ENCODE measurements at places on chromosomes 6 and 20.

DNA sequence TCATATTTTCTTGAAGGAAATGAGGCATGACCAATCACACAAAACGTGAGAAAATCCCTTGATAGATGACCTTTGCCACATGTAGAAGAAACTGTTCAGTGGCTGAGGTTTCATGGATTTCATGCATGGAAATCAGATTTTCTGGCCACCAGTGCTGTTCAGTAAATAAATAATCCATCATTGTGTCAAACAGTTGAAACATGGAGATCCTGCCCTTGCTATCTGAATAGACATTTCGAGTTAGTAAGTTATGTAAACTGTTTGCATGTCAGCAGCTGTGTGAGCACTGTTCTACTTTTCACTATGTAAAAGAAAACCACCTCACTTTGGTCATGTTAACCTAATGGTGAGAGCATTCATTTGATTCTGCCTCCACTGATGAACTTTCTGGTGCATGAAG lies 793.9 kb upstream of the EPHA7 start:
- DNase-seq = no peak

- DNase-seq = no peak
Measured at GRCh38 chr20:31837896-31838397, 7.5 kb downstream of the FOXS1 start.

DNA sequence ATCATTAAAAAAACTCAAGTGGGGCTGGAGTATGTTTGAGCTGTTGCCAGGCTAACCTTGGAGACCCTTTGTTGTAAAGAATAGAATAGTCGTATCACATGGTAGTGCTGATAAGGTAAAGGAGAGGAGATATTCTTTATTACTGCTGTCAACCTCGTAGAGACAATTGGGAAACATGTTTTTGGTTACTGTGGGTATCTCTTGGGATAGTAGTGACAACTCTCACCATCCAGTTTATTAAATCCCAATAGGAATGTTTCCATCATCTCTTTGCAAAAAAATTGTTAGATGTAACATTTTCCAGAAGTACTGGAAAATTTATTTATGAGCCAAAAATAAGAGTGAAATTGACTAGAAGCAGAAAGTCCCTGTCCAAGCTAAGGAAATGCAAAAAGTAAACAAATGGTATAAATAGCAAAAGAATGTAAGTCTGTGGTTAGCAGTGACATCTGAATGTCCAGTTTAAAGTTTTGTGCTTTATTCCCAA lies 829.3 kb upstream of the CITED2 start:
- DNase-seq = no peak

DNA sequence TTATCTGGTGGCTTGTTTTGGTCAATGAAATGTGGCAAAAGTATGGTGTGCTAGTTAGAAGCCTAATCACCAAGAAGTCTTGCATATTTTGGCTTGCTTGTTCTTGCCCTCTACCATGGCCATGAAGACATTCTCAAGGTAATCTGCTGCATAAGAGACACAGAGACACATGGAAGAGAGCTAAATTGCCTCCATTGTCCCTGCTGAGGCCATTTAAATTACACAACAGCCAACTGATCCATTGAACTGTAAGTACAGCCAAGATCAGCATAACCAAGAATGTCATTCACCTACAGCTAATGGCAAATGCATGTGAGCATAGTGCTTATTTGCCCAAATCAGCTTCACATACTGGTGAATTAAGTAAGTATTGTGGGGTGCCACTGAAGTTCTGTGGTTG lies 603.8 kb downstream of the FRK start:
- no peak for DNase-seq

DNA sequence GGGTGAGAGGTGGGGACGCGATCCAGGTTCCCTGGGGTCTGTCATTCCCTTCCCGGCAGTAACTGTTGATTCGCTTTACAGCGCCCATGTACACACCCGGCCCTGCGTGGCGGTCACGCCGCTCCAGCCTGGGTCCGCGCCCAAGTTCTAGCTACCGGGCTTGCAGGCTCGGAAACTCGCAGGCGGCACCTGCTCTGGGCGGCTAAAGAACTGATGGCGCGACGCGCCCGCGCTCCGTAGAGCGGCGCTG lies 1.4 kb upstream of the POU3F2 start:
- DNase-seq = no peak

DNA sequence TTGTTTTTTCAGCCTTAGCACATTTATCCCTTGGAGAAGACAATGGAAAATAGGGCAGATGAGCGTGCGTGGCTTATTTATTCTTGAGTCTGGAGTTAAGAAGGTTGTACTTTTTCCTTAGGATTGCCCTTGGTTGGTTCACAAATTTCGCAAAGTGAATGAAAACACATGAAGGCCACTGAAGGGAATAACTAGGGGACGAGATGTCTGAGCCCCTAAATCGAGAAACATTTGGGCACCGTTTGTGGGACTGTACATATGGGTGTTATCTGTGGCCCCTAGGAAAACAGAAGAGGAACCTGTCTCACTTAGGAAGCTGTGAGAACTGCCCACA lies 19.4 kb upstream of the TRIM27 start:
- no peak for DNase-seq

- DNase-seq = no peak
Measured at GRCh38 chr6:36318690-36319435, 17.8 kb downstream of the BNIP5 start.

DNA sequence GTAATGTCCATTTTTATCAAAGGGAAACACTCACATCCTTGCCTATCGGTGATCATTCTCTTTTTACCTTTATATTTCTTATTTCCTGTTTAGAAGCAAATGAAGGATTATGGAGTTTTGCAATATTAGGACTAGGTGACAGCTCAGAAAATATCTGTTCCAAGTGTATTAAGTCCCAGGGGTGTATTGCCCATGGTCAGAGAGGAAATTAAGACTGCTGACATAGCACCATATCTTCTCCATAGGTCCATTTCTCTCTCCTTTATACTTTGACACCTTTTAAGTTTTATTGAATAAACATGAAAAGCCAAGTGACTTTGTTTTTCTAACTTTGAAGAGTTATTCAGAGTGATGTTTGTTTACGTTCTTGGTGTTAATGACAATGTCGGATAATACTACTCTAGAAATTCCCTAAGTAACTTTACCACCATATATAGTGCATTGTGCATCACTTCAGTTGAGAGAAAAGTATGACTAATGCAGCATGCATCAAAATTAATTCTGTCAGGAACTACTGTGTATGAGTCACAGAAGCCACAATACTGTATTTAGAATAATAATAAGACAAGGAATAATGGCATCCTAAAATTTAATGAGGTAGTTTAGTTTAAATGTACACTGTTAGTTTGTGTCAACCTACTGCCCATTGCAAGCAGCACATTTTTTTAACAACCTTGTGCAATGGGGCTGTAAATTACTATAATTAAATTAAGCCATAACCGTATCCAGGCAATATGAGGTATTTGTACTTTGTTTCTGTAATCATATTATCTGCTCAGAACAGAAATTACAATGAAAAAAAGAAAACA lies 474.4 kb upstream of the RNF217 start:
- DNase-seq = no peak

- DNase-seq = no peak
Measured at GRCh38 chr20:13486694-13487093, 152.0 kb downstream of the TASP1 start.

GRCh38 chr20:25085756-25086495 lies 4.0 kb upstream of the VSX1 start:
- DNase-seq = no peak

DNA sequence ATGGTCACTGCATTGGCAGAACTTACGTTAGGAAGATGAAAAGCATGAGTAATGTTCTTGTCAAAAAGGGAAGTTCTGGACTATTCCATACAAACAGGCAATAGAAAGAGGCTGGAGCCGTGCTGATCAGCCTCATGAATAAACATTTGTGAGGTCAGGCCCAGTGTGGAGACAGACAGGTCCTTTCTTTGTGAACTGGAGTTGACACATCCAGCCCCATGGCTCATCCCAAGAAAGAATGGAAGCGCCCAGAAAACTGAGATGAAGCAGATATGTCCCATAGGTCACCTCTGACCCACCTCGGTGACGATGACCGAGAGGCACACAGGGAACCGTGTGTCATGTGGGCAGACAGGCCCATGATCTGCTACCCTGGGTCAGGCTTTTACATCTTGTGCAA lies 276.0 kb upstream of the SGK1 start:
- DNase-seq = no peak

GRCh38 chr6:163732479-163732878 lies 318.0 kb downstream of the QKI start:
- no peak for DNase-seq

DNA sequence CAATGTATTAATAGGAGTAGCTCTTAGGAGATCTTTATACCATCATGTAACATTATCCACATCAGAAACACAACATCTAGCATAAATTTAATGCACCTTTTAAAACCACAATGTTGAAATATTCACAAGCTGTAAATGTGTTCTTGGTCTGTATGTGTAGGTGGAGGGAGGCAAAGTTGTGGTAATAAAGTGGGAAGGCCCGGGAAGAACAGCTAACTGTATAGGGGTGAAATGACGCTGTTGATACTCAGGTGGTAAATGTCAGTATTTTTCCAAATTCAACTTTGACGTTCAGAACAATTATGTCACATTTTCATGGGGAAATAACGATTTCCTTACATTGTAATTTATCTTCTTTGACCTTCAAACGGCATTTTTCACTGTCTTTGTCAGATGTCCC lies 146.0 kb upstream of the STMND1 start:
- DNase-seq = no peak

DNA sequence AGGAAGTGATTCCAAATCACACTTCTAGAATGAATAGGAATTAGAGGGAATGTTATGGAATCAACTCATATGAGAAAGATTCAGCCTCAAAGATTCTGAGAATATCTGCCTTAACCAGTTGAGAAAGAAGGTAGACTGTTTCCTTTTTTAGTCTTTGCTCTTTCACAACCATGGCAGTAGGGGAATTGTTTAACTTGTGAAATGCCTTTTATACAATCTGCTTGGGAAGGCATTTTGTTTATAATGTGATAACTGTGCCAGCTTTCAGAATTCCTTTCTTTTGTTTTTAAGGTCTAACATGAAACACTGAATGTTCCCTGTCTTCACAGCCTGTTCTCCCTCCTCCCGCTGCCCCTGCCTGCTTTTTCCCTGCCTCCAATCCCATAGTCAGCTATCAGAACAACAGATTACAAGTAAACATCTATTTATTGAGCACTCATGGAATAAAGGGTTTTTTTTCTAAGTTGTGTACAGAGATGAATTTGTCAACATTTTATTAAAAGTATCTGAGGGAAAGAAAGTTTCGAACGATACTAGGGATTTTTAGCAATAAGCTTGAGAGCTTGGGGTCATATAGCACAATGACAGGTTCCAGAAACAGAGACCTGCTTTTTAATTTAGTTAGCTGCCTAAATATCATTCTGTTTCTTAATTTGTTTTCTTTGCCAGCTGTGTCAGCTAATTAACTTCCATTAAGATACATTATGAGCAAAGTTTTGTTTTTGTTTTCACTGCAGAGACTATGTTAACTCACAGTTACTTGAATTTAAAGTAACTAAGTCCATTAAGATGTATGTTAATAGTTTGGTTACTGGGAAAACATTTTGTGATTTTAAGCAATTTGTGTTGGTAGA lies 28.3 kb upstream of the FBXO30 start:
- no peak for DNase-seq

DNA sequence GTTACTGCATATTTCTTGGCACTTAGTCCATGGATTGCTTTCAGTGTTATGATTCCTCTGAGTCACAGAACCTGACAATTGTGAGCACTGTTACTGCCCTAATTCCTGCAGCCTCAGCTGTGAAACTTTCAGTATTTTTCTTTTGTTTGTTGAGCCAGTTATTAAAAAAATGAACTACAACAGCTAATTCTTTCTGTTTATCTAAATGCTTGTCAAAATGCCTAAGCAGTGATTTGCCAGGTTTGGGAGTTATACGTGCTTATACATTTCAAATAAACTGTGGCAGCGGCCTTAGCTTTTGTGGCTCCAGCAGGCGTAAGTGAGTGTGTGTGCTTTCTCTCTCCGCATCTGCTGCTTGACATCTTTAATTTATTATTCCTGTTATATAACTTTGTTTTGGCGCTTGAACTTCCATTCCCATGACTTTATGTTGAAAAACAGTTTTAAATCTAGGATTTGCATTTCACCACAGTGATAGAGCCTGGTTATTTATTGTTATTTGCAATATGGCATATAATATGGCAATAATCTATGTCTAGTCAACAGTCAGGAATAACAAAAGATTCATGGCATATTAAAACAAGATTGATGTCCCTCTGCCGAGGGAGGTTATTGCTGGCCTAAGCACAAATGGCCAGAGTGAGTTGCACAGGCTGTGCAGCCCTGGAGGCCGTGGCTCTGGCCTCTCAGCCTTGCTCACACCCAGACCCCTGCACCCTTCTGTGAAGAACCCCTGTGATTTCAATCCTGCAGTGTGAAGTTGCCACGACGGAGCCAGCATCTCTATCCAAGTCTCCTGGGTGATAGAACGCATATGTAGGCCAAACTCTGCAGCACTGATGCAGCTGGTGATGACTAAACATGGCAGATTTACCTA lies 303.4 kb downstream of the THBS2 start:
- no peak for DNase-seq

GRCh38 chr6:113178349-113178748 lies 678.8 kb upstream of the MARCKS start:
- DNase-seq = no peak

GRCh38 chr20:11702721-11703518 lies 214.8 kb upstream of the BTBD3 start:
- DNase-seq = no peak

- DNase-seq = no peak
Measured at GRCh38 chr6:13461805-13462204, 25.6 kb downstream of the GFOD1 start.

- DNase-seq = no peak
Measured at GRCh38 chr20:32445539-32446273, 87.6 kb downstream of the ASXL1 start.

DNA sequence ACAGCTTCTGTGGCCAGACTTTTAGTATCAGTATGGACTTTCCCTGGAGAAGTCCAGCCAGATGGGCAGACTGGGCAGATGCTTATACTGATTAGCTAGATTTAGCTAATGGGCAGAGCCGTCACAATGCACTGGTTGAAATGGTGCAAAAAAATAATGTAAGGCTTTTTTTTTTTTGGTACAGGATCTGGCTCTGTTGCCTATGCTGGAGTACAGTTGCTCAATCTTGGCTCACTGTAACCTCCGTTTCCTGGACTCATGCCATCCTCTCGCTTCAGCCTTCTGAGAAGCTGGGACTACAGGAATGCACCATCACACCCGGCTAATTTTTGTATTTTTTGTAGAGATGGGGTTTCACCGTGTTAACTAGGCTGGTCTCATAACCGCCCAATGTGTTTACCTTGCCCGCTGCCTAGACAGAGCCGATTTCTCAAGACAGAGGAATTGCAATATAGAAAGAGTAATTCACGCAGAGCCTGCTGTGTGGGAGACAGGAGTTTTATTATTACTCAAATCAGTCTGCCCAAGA lies 16.4 kb upstream of the KIFC1 start:
- DNase-seq = no peak

DNA sequence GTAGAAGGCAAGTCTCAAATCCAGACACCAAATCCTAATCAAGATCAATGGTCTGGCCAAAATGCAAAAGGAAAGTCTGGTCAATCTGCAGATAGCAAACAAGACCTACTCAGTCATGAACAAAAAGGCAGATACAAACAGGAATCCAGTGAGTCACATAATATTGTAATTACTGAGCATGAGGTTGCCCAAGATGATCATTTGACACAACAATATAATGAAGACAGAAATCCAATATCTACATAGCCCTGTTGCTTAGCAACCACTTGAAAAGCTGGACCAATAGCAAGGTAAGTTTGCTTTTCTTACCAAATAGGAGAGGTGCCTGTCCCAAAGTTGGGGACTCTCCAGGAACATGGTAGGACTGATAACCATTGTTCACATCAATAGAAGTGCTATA lies 2.0 kb downstream of the SEMG2 start:
- no peak for DNase-seq

- no peak for DNase-seq
Measured at GRCh38 chr20:53569606-53570307, 23.9 kb downstream of the ZNF217 start.
